NCI-H1092 treated with DMSO at 0.1 percent for 48 hours (cell line): ENCODE measurements at places on chromosomes 3 and 15.

DNA sequence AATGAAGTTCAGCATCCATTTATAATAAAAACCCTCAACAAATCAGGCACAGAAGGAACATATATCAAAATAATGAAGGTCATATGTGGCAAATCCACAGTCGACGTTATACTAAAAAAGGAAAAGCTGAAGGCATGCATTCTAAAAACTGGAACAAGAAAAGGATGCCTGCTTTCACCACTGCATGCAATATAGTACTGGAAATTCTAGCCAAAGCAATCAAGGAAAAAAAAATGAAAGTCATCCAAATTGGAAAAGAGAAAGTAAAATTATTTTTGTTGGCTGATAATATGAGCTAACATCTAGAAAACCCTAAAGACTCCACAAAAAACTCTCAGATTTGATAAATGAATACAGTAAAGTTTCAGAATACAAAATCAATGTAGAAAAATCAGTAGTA is 1123.2 kb downstream of the TBL1XR1 start:
- no peak for DNase-seq

GRCh38 chr3:128054367-128054766 is 2.1 kb downstream of the SEC61A1 start:
- no peak for DNase-seq

- DNase-seq, result no peak
Measured at GRCh38 chr3:39671116-39671515, 138.3 kb upstream of the MYRIP start.

DNA sequence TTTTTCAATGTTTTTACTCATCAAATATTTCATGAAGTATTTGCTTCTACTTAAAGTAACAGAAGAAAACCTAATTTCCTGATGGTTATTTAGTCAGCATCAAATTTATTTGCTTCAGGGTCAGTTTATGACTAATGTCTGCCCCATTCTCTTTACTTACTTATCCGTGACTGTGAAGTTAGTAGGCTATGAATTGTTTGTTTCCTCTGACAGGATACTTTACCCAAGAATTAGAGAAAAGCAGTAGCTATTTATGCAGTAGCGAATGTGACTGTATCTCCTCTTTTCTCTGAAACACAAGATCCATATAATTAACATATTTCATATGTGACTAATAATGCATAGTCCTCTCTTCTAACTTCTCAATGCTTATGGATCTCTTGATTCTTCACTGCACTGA is 329.9 kb upstream of the ROBO1 start:
- no peak for DNase-seq

DNA sequence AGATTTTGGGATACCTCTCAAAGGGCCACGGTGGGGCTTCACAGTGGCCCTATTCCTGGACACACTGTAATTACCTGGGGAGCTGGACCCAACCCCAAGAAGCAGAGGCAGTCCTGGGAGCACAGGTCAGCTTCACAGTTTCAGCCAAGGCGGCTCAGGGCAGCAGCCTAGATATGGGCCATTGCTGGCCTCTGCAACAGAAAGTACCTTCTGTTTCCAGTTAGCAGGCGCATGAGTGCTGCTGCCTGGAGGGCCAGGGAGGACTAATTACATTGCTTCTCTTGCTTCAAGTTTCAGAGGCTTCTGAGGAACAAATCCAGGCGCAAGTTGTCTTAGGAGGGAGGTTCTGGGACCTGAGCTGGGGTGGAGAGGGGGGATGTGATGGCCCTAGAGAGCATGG is 13.5 kb upstream of the DUSP7 start:
- DNase-seq, result no peak
